ENCODE measurements at places on chromosomes 4 and X. TPM values are rescaled to one million over a fixed set of nuclear protein-coding genes. Genes with fewer than 3 reads are reported as not detected.

Gene ARX
- total RNA-seq = not detected

Gene TEX13D
- 0.05 TPM for total RNA-seq

Gene SOWAHD
- 0.21 TPM for total RNA-seq

Gene NOCT
- total RNA-seq = 24.1 TPM

Gene TLR7
- total RNA-seq = 0.07 TPM

- H3K4me3 ChIP-seq = peak overlapping the region; percentile 92
- peaks cover 17% of the 10 kb centered on the region for H3K36me3 ChIP-seq
- no peak for DNase-seq
- peaks cover 32% of the 10 kb centered on the region for H3K4me1 ChIP-seq
These were observed 2.9 kb downstream of the KLHL15 start for GRCh38 chrX:24023972-24024669.

- no peaks in the 10 kb centered on the region for H3K36me3 ChIP-seq
- no peak for DNase-seq
- H3K4me3 ChIP-seq = no peak overlapping the region
- H3K27ac ChIP-seq = no peak overlapping the region
- peaks cover 8% of the 10 kb centered on the region for H3K4me1 ChIP-seq
These were observed 5.5 kb upstream of the NR3C2 start for GRCh38 chr4:148447681-148448080.

DNA sequence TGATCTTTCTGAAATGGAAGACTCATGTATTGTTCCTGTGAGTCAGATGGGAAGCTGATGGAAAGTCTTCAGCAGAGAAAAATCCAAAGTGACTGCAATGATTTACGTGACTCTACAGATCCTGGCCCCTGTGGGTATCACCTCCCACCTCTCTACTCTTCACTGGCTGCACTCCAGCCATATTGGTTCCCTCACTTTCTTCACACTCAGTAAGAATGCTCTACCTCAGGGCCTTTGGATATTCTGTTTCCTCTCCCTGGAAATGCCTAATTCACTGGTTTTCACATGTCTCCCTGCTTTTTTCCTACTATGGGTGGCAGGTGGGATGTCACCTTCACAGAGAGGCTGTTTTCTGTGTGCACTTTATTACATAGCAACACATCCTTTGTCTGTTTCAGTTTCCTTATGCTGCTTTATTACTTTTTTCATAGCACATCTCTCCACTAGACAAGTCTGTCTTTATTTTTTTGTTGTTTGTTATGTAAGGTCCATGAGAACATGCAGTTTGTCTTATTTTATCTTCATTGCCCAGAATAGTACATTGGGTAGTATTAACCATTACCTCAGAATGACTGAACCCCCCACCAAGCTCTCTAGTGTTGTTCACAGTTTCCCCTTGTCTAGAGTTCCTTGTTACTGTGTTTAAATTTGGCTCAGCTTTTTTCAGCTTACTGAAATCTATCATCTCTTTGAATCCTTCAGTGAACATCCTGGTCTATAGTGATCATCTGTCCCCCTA, 57.6 kb upstream of the CLNK start:
- peaks cover 2% of the 10 kb centered on the region for H3K27me3 ChIP-seq
- peaks cover 25% of the 10 kb centered on the region for H3K4me1 ChIP-seq
- peaks cover 6% of the 10 kb centered on the region for H3K36me3 ChIP-seq
- DNase-seq = no peak
- no peak overlapping the region for H3K4me3 ChIP-seq

DNA sequence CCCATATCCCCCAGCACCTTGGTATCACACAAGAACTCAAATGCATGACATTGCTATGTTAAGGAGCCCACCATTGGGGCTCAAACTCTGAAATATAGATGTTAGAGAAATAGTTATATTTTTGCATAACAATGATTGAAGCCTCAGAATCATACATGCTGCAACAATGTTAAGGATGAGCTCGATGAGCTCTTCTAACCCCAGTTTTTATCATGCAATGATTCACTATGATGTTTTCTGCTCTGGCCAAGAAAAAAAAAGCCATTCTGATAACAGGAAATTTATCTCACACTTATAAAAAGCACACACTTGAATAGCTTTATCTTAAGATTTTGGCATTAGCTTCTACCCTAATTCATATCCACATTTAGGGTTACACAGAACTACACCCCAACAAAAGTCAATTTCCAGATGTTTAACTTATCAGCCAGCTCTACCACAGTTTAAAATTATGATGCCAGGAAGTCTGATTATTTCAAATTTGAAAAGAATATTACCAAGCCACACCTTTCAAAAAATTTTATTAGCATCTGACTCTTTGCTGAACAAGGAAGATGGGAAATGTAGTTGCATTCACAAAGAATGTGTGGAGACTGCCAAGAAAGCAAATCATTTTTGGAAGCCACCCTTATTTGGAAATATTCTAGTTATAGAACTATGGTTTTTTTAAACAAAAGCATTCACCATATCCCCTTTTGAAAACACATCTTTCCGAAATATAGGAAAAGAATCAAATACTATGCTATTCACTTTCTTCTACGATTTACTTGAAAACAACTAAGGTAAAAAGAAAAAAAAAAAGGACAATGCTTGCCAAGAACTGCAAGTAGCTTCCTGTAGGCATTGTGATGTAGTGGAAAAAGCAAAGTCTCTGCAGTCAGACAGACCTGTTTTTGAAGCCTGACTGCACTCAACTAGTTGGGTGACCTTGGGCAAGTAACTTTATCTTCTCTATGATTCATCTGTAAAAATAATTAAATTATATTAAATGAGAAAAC, 100.8 kb upstream of the PLS3 start:
- no peaks in the 10 kb centered on the region for H3K36me3 ChIP-seq
- H3K27me3 ChIP-seq = no peaks in the 10 kb centered on the region
- no peak for DNase-seq

DNA sequence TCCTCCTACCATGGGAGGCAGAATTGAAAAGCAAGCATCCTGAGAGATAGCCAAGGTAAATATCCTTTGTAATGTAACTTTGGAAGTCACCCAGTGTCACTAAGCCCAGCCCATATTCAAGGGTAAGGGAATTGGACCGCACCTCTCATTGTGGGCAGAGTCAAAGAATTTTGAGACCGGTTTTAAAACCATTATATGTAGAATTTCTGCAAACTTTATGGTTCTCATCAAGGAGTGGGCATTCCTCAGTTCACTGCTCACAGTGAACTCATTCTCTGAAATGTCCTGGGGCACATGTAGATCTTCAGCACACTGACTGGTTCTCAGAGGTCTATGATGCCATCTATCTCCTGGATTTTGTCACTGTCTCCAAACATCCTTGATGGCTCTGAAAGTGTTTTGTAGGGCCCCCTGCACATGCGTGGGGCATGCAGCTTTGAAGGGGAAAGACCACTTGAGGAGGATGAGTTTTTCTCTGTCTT, 35.3 kb upstream of the CHRNA9 start:
- H3K27me3 ChIP-seq = no peaks in the 10 kb centered on the region
- H3K4me1 ChIP-seq = peaks cover 58% of the 10 kb centered on the region
- no peak for DNase-seq
- no peak overlapping the region for H3K27ac ChIP-seq

DNA sequence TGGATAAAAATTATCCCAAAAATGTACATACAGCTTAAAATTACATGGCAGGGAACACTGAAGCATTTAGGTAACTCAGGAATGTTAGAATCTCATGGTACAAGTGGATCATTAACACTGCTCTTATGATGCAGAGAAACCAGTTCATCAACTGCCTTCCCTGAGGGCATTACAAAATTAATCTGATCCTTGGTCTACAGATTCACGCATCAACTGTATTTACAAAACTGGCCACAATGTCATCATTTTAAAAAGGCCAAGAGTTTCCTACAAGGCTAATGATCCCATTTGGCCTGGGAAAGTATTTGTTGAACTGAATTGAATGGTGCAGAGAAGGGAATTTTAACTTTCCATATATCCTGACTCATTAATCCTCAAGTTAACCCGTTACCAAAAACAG, 84.6 kb downstream of the TSPAN5 start:
- H3K27ac ChIP-seq = no peak overlapping the region
- H3K4me3 ChIP-seq = no peak overlapping the region
- no peaks in the 10 kb centered on the region for H3K27me3 ChIP-seq
- H3K36me3 ChIP-seq = peaks cover 30% of the 10 kb centered on the region
- H3K4me1 ChIP-seq = peaks cover 45% of the 10 kb centered on the region

- H3K27me3 ChIP-seq = peaks cover 2% of the 10 kb centered on the region
- no peaks in the 10 kb centered on the region for H3K4me1 ChIP-seq
- no peaks in the 10 kb centered on the region for H3K36me3 ChIP-seq
- no peak for DNase-seq
- no peak overlapping the region for H3K4me3 ChIP-seq
- no peak overlapping the region for H3K27ac ChIP-seq
These were observed 162.3 kb upstream of the EDNRA start for GRCh38 chr4:147318586-147318985.

DNA sequence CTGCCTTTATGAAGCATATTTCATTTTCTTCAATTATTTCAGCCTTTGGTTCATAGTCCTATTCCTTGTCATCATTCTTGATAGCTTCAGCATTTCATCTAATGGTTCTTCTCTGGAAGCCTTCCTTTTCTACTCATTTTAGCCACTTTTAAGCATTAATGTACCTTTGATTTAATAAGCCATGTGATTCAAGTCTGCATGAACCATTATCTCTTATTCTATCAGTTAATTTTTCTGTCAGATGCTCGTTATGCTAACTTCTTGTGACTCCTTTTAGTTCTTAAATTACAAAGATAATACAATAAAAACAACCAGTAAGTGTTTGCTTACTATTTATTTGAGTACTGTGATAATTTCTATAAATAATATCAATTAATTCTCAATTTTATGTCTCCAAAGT, 210.1 kb upstream of the MAB21L2 start:
- no peak for DNase-seq
- no peaks in the 10 kb centered on the region for H3K27me3 ChIP-seq
- H3K27ac ChIP-seq = no peak overlapping the region
- no peak overlapping the region for H3K4me3 ChIP-seq
- no peaks in the 10 kb centered on the region for H3K4me1 ChIP-seq
- peaks cover 3% of the 10 kb centered on the region for H3K36me3 ChIP-seq

GRCh38 chr4:153809307-153809706, 20.4 kb upstream of the SFRP2 start:
- no peak overlapping the region for H3K27ac ChIP-seq
- peaks cover 3% of the 10 kb centered on the region for H3K27me3 ChIP-seq
- H3K4me1 ChIP-seq = peaks cover 5% of the 10 kb centered on the region
- DNase-seq = no peak
- no peak overlapping the region for H3K4me3 ChIP-seq

DNA sequence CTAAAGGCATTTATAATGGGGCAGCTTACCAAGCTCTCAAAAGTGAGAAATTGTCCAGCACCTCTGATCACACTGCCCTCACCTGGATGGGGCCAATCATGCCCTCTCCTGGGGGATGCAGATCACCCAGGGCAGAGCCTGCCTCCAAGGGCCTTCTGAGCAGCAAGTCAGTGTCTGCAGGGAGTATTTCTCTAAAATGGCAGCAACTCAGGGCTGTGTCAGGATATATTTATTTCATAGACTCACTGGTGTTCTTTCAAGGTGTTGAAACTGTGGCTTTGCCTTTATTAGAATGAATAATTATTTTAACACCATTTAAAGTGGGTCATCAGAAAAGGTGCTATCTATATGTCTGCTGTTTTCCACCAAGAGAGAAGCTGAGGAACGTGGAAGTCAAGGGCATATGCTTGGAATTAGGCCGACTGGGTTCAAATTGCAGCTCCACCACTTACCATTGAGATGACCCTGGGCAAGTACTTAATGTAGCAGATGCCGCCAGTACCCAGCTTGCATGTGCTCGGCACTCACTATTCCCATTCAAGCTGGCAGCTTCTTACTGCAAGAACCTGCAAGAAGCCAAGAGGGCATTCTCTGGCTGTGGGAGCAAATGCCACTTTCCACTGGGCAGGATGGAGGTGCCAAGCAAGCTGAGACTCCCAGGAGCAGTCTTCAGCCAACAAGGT, 590.0 kb downstream of the BCOR start:
- H3K4me1 ChIP-seq = peaks cover 16% of the 10 kb centered on the region
- no peak for DNase-seq
- H3K27ac ChIP-seq = no peak overlapping the region
- peaks cover 3% of the 10 kb centered on the region for H3K27me3 ChIP-seq
- no peaks in the 10 kb centered on the region for H3K36me3 ChIP-seq

DNA sequence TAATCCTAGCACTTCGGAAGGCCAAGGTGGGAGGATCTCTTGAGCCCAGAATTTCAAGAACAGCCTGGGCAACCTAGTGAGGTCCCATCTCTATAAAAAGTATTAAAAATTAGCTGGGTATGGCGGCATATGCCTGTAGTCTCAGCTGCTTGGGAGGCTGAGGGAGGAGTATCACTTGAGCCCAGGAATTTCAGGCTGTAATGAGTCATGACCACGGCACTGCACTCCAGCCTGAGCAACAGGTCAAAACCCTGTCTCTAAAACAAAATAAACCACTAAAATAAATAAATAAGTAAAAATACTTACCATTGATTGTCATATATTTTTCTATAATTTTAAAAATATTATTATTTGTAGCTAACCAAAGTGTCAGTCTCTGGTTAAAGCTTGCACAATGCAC, 315.6 kb upstream of the SMIM31 start:
- H3K27ac ChIP-seq = no peak overlapping the region
- no peaks in the 10 kb centered on the region for H3K4me1 ChIP-seq
- DNase-seq = no peak
- no peaks in the 10 kb centered on the region for H3K27me3 ChIP-seq
- H3K36me3 ChIP-seq = no peaks in the 10 kb centered on the region

GRCh38 chrX:40388441-40388840, 192.3 kb upstream of the ATP6AP2 start:
- no peak for DNase-seq
- H3K4me1 ChIP-seq = no peaks in the 10 kb centered on the region
- H3K4me3 ChIP-seq = no peak overlapping the region
- no peaks in the 10 kb centered on the region for H3K27me3 ChIP-seq
- no peak overlapping the region for H3K27ac ChIP-seq

GRCh38 chrX:119190831-119191230, 45.3 kb upstream of the PGRMC1 start:
- no peak overlapping the region for H3K4me3 ChIP-seq
- no peak for DNase-seq
- H3K36me3 ChIP-seq = no peaks in the 10 kb centered on the region
- no peaks in the 10 kb centered on the region for H3K4me1 ChIP-seq

- no peaks in the 10 kb centered on the region for H3K36me3 ChIP-seq
- no peak overlapping the region for H3K27ac ChIP-seq
- H3K4me3 ChIP-seq = no peak overlapping the region
- peaks cover 14% of the 10 kb centered on the region for H3K27me3 ChIP-seq
These were observed 202.8 kb downstream of the SHROOM3 start for GRCh38 chr4:76637712-76638361.

DNA sequence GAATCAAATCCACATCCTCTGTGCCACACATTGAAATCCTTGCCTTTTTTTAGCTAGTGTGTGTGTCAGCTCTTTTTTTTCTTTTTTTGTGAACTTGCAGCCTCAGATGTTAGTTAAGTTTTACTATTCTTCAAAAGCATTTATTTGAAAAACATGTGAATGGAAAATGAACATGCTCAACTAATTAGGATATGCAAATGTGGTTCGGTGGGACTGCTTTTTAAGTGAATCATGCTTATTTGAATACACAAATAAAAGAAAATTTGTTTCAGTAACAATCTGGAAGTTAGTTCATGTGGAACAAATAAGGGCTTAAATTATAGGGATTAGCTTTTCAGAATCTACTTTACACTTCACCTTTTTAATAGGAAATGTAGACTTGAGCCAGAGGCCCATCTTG, 751.5 kb upstream of the FAM241A start:
- no peak overlapping the region for H3K4me3 ChIP-seq
- H3K4me1 ChIP-seq = no peaks in the 10 kb centered on the region
- H3K27ac ChIP-seq = no peak overlapping the region
- DNase-seq = no peak
- no peaks in the 10 kb centered on the region for H3K36me3 ChIP-seq
